ENCODE measurements at places on chromosomes 2 and 18. TPM values are rescaled to one million over a fixed set of nuclear protein-coding genes. Genes with fewer than 3 reads are reported as not detected.

DNA sequence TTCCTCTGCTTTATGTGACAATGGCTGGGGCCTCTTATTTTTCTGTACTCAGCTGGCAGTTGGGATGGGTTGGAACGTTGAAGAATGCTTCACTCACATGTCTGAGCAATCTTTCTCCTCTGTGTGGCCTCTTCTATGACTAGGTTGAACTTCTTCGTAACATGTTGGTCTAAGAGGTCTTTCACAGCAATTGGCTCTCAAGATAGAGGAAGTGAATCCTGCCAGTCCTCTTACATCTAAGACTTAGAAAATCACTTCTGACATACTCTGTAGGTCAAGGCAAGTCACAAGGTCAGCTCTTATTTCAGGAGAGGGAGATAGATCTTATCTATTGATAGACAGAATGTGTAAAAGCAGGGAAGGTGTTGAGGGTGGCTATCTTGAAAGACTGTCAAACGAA, 174.1 kb downstream of the NYAP2 start:
- no peak for DNase-seq
- no peak overlapping the region for H3K27ac ChIP-seq
- H3K27me3 ChIP-seq, result no peaks in the 10 kb centered on the region
- no peaks in the 10 kb centered on the region for H3K36me3 ChIP-seq
- no peak overlapping the region for H3K4me3 ChIP-seq
- H3K4me1 ChIP-seq, result no peaks in the 10 kb centered on the region

- no peak overlapping the region for H3K4me3 ChIP-seq
- H3K27ac ChIP-seq, result no peak overlapping the region
- no peaks in the 10 kb centered on the region for H3K36me3 ChIP-seq
- no peaks in the 10 kb centered on the region for H3K27me3 ChIP-seq
- no peak for DNase-seq
- H3K4me1 ChIP-seq, result no peaks in the 10 kb centered on the region
Observed at GRCh38 chr2:106614511-106615291, 127.5 kb downstream of the CD8B2 start.

Gene LAMA1
- polyA plus RNA-seq, result 0.11 TPM

Gene DES
- 0.21 TPM for polyA plus RNA-seq

DNA sequence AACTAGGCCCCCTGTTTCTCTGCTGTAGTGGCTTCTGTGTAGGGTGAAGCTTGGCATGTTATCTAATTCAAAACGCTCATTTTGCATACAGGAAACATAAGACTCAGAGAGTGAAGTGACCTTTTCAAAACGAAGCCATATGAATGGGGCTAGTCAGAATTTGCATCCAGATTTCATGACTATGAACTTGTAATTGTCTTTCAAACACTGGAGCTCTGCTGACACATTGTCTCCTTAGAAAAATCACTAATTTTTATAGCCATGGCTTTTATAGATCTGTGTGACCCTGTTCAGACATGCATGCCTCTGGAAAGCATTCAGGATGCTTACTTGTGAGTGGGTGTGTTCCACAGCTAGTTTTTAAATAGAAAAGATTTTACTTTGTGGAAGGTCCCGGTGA, 444.3 kb upstream of the GCFC2 start:
- DNase-seq, result no peak
- H3K4me1 ChIP-seq, result no peaks in the 10 kb centered on the region
- H3K4me3 ChIP-seq, result no peak overlapping the region
- no peaks in the 10 kb centered on the region for H3K36me3 ChIP-seq
- no peak overlapping the region for H3K27ac ChIP-seq

DNA sequence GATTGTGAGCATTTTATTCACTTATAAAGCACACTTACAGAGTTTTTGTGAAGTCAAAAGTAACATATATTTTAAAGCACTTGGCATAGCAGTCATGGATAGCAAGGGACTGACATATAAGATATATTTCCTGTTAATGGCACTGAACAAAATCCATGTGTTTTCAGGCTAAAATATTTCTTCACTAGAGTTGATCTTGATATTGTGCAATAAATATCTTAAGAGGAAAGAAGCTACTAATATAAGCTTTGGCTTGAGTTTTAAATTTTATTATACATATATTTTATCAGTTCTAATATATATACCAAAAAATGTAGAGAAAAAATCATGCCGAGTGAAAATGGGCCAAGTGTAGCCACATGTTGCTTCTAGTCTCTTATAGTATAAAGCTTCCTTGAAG, 189.7 kb upstream of the DPP10 start:
- no peaks in the 10 kb centered on the region for H3K36me3 ChIP-seq
- H3K27me3 ChIP-seq, result no peaks in the 10 kb centered on the region
- H3K4me3 ChIP-seq, result no peak overlapping the region
- H3K4me1 ChIP-seq, result no peaks in the 10 kb centered on the region

- no peaks in the 10 kb centered on the region for H3K36me3 ChIP-seq
- H3K27ac ChIP-seq, result no peak overlapping the region
- no peaks in the 10 kb centered on the region for H3K27me3 ChIP-seq
- H3K4me3 ChIP-seq, result no peak overlapping the region
Observed at GRCh38 chr2:52518678-52519077, 1248.9 kb upstream of the CHAC2 start.

Gene FIGN
- 0.74 TPM for polyA plus RNA-seq

Data from SK-N-SH (cell line).